ENCODE measurements at places on chromosomes 13 and 19. TPM values are rescaled to one million over a fixed set of nuclear protein-coding genes. Genes with fewer than 3 reads are reported as not detected.

Gene YJEFN3
- polyA plus RNA-seq = 29.9 TPM

Gene CACNG7
- 0.19 TPM for polyA plus RNA-seq

Gene MUC16
- polyA plus RNA-seq = not detected

Gene NLRP5
- not detected for polyA plus RNA-seq

Gene ZIK1
- 13.9 TPM for polyA plus RNA-seq

All from cardiac muscle cell (in vitro differentiated cells and primary cell).